ENCODE measurements at places on chromosomes 11 and 22.

GRCh38 chr11:11022125-11022730 is 164.4 kb upstream of the ZBED5 start:
- peak; percentile 33 for DNase-seq

DNA sequence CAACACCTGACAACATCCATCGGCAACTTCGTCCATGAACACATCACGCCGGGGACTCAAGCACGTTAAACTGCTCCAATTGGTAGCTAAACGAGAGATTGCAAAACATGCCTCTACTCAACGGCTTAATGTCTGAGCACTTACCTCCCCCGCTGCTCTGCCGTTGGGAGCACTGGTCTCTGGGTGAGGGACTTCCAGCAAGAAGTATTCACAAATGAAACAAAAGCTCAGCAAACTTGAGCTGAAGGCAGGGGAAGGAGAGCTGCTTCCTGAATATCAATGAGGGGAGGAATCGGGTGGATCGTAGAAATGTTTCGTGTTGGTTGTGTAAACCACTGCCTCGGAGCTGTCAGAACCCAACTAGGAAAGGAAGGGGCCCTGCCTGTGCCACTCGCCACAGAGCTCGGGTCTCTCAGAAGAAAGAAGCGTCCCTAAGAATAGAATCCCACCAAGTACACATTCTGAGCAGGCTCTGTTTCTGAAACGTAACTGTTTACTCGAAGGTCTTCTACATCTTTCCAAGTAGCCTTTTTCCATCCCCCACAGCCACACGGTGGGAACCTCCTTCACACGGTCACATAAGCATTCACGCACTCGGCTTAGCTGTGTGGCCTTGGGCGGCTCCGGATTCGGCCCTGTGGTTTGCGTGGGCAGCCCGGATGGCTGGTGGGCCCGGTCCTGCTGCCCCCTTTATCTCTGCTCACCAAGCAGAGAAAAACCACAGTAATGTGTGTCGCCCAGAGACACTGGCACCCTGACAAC is at the start of gene MLC1:
TSS of gene MLC1 (minus strand) at position 216 of the 762 bp plus-strand sequence. CDS start 524 bp downstream, outside the sequence.
- no peak for DNase-seq

DNA sequence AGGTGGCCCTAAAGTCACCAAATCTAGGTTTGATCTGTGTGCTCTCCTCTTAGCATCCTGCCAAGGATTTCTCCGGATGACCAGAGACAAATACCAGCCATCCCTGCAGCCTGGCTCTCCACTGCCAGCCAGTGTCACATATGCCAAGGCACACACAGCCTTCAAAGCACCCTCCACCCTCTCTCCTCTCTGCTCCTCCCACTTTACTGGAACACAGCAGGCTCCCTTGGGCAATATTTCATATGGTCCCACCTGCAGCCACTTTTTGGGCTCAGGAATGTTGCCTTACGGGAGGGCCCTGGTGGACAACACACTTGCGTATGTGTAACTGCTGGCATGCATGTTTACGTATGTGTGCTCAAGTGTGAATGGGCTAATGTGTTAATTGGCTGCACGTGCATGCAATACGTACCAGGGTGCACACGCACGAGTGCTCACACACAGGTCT is 183.9 kb downstream of the CEP164 start:
- no peak for DNase-seq

DNA sequence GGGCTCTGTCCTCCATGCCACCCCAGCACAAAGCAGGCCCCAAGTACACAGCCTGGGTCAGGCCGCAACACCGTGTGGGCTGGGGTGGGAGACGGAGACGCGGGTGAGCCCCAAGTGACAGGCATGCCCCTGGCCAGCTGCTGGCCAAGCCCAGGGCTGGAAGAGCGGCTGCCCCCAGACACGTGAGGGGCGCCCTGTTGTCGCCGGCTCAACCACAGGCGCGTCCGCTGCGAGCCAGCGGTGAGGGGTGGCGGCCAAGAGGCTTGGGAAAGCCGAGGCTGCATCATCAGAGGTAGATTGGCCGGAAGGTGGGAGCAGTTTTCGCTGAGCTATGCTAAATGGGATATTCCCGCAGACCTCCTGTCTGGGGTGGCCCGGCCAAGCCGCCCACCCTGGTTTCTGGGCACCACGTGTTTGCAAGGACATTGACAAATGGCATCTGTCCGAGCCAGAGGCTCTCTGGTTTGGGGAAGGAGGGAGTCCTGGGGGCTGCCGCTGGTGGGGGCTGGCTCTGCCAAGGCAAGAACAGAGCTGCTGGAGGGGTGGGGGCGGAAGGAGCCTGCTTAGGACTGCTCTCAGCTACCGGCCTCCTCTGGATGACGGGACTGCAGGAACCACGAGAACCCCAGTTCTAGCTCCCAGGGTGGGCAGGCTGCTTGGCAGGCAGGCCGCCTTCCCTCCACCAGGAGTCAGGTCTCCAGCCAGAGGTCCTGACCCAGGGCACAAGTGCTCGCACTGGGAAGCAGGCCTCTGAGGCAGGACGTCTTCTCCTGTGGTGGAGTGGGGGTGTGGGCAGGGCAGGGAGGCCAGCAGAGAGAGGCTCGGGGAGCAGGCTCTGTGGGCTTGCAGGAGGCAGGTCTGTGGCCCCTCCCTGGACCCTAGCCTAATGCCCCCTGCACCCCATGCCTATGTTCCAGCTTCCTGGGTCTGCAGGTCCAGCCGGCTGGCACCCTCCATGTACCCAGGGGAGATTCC is 552 bp downstream of the PRR33 start:
- no peak for DNase-seq

DNA sequence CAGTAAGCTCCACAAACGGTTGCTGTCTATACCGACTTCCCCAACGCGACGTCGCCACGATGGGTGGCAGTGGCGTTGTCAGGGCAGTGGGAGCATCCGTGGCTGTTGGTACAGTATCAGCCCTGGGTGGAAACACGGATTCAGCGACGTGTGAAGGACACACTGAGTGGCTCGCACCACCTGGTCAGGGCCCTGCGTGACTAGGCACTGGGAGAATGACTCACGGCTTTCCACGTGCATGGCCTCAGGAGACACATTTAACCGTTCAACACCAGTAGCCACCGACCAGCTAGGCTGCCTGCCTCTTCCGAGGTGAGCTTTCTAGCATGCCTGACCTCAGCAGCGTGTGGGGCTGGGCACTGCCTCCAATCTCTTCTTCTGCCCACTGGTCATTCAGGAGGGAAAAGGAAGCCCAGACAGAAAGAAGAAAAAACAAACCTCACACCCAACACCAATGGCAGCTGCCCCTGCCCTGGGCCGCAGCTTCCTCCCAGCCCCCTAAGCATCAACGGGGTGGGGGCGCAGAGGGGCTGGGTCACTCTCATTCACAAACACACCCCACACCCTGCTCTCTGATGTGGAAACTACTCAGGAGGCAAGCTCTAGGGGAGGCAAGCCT is 59.0 kb downstream of the MYH9 start:
- peak; percentile 48 for DNase-seq

DNA sequence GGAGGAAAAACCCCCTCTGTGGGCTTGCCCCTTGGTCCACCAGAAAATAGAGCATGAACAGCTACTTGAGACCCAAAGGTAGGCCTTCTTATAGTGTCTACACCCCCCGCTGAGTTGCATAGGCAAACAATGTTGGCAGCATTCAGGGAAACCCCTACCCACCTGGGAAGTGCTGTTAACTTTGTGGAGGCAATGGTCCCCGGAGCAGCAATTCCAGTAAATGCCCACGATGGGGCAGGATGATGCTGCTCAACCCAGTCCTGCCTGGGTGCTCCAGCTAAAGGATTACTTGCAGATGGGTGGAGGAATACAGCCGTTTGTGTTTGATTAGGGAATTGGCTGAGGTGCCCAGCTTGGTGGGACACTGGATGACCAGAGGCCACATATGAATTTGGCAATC is 381.3 kb upstream of the ANO5 start:
- DNase-seq: no peak

DNA sequence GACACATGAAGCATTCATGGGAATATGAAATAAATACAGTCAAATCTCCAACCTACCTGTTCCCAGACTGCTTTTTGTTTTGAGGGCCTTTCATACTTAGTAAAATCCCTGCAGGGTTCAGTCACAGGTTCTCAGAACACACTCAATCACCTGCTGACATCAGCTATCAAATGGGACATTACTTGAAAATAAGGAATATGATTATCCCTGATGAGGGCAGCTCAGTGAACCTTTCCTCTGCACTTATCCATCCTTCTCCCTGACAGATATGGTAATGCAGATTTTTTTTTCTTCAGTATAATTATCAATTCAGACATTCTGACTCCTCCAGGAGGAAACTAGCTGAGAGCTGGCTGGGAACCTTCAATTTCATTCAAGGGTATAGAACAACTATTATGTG is 1127.4 kb upstream of the CCDC90B start:
- no peak for DNase-seq

DNA sequence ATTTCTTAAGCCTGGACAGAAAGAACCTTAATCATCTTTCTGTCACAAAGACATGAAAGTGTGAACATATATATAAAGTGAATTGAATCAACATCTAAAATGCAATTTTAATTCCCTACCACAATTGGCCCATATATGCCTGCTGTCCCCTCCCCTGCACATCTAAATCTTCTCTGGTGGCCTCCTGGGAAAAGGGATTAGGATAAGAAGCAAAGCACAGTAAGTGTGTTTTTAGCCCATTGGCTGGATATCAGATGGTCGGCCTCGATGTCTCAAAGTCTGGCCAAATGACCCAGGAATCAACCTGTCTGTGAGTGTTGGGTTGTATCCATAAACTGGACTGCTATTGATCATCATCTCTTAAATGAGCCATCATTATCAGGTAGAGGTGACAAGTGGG is 5.8 kb downstream of the MMP3 start:
- no peak for DNase-seq

- DNase-seq: peak; percentile 3
These were observed 36.6 kb downstream of the DCUN1D5 start for GRCh38 chr11:103055221-103055890.
